Stimulated activated CD4-positive, alpha-beta T cell treated with anti-CD3 and anti-CD28 coated beads, Interleukin-1b, Interleukin-23, amount 100 ng/mL, for 48 hours (primary cell): ENCODE measurements at places on chromosomes 4 and X.

- no peak for DNase-seq
Measured at GRCh38 chrX:8731559-8732395, at the start of gene ANOS1. TSS of gene ANOS1 (minus strand) at chrX:8732137. CDS start at chrX:8732036, 101 bp downstream.

- no peak for DNase-seq
Measured at GRCh38 chr4:153261914-153262313, 57.7 kb downstream of the TRIM2 start.

GRCh38 chrX:53251307-53251706 lies 26.3 kb upstream of the KDM5C start:
- no peak for DNase-seq

DNA sequence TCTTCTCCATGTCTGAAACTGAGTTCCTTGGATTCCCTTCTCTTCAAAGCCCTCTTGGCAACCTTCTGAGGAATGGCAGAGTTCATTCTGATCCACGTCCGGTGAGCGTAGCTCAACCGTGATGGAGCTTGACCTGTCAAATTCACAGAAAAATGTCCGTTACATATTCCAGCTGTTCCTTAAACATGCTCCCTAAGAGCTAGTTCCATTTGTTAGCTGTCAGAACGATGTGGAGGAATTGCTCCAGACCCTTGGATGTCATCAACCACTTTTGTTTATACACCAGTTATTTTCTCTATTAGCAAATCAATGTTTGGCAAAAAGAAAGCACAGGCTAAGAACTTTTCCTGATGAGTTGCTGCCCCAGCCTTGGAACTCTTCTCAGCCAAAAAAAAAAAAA lies 50.1 kb downstream of the NHS start:
- DNase-seq = no peak

GRCh38 chr4:13329340-13329850 lies 154.7 kb downstream of the RAB28 start:
- DNase-seq = no peak

GRCh38 chr4:55001538-55001937 lies 123.9 kb downstream of the KDR start:
- no peak for DNase-seq

DNA sequence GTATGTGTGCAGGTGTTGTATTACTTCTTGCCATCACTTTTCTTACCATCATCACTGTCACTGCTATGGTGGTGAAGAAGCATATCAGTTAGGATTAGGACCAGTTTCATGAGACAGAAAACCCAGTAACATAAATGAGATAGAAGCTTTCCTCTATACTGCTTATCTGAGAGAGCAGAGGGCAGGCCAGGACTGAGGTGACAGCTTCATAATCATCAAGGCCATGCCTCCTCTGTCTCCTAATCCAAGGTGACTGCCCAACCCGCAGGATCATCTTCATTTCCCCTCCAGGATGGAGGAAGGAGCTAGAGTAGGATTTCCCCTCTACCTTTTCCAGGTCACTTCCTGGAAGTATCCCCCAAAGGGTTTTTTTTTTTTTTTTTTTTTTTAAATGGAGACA lies 35.4 kb downstream of the TMEM131L start:
- no peak for DNase-seq

DNA sequence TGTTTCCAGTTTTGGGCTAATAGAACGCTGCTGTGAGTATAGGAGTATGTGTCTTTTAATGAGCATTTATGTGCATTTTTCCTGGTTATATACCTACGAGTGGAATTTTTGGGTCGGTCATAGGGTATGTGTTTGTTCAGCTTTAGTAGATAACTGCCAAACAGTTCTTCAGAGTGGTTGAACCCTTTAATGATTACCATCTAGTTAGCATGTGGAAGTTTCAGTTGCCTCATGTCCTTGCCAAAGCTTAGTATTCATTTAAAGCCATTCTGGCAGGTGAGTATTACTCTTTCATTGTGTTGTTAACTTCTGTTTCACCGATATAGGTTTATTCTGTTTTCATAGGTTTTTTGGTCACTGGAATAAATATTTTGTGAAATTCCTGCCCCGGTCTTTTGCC lies 229.1 kb downstream of the ARHGAP10 start:
- no peak for DNase-seq
